ENCODE measurements at places on chromosomes 7 and 10.

GRCh38 chr10:111030042-111030750, 46.6 kb upstream of the ADRA2A start:
- no peak for DNase-seq

- DNase-seq, result no peak
Measured at GRCh38 chr7:153193144-153193595, 433.6 kb downstream of the ACTR3B start.

GRCh38 chr7:98418271-98418635, 17.4 kb upstream of the BAIAP2L1 start:
- no peak for DNase-seq

GRCh38 chr10:35554036-35554435, 51.1 kb upstream of the GJD4 start:
- no peak for DNase-seq

GRCh38 chr10:51649064-51649463, 50.3 kb downstream of the CSTF2T start:
- DNase-seq, result no peak

- no peak for DNase-seq
Measured at GRCh38 chr10:59176241-59177030, at the start of gene PHYHIPL. TSS of gene PHYHIPL (plus strand) at chr10:59176643. CDS start at chr10:59176854, 211 bp downstream.

GRCh38 chr10:130416334-130417150, 280.4 kb downstream of the GLRX3 start:
- DNase-seq, result no peak

DNA sequence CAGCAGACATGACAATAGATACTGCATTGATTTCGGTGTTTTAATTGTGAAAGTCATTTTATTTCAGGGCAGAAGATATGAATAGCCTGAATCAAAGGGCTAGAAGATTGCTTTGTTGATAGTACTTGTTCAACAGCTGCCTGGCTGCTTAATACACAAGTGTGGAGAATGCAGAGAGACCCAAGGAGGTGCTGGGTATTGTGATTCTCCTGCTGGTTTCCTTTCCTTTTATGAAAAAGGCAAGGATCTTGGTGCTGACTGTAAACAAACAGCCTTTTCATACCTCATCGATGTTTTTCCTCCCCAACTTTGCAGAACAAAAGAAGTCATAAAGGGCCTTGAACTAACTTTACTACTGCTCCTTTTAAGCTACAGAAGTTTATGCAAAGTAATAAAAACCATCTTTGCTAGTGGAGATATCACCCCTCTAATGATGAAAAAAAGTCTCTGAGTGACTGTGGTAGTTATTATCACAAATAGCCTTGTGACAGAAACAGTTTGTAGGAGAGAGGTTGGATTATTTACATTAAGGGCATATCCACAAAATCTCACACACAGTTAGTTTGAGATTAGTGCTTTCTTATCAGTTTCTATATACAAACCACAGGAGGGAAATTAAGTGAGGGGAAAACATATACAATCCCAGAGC, 800.0 kb downstream of the LRMDA start:
- DNase-seq, result no peak

Measured in activated T-helper 2 cell treated with anti-CD3 and anti-CD28 coated beads, Interferon-gamma antibody, Interleukin-2, Interleukin-4, amounts not matched to agents 10 μg/mL and 5 μg/mL and 100 μg/mL, durations not matched to agents 14 hours and 24 hours and 36 hours (primary cell).